IMR-90 (cell line): ENCODE measurements at places on chromosomes 16 and 17. TPM values are rescaled to one million over a fixed set of nuclear protein-coding genes. Genes with fewer than 3 reads are reported as not detected.

The CCL17 gene
- not detected in 2 replicates for total RNA-seq

The HSD17B2 gene
- total RNA-seq = 0.18 and 0.28 TPM in 2 replicates

The DBNDD1 gene
- 3.1 and 3.4 TPM in 2 replicates for total RNA-seq

The CPHXL2 gene
- total RNA-seq = not detected in 2 replicates

The KLHL11 gene
- 38.5 and 43.6 TPM in 2 replicates for total RNA-seq

The PLCD3 gene
- total RNA-seq = 5.3 and 5.6 TPM in 2 replicates

The DNASE1L2 gene
- total RNA-seq = 0.18 and 0.28 TPM in 2 replicates

GRCh38 chr17:34781071-34781470 lies 180.2 kb downstream of the CCT6B start:
- DNase-seq = no peak

DNA sequence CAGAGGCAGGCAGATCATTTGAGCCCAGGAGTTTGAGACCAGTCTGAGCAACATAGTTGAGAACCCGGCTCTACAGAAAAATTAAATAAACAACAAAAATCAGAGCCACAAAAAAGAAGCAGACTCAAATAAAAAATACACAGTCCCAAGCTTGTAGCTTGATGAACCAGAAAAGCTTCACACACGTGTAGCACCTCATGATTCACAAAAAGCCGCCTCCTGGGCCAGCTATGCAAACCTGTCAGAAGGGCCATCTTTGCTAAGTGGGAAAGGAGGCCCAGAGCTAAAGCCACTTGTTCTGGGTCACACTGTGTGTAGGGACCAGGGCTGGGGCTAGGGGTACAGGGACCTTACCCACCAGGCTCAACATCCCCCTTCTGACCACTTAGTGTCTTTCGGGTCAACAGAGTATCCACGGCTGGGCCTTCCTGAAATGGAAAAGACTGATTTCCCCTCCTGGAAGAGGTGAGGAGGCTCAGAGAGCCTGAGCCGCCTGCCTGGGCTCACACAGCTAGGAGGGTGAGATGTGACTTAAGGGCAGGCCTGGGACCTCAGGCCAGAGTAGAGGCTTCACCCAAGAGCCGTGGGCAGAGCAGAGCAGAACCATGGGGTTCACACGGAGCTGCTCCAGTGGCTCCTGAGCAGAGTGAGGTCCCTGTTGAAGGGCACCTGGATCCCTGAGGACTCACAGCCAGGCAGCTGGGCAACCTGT lies 269.6 kb downstream of the PARN start:
- no peak for DNase-seq

GRCh38 chr16:8899709-8900317 lies 17.7 kb downstream of the LITAFD start:
- DNase-seq = no peak

DNA sequence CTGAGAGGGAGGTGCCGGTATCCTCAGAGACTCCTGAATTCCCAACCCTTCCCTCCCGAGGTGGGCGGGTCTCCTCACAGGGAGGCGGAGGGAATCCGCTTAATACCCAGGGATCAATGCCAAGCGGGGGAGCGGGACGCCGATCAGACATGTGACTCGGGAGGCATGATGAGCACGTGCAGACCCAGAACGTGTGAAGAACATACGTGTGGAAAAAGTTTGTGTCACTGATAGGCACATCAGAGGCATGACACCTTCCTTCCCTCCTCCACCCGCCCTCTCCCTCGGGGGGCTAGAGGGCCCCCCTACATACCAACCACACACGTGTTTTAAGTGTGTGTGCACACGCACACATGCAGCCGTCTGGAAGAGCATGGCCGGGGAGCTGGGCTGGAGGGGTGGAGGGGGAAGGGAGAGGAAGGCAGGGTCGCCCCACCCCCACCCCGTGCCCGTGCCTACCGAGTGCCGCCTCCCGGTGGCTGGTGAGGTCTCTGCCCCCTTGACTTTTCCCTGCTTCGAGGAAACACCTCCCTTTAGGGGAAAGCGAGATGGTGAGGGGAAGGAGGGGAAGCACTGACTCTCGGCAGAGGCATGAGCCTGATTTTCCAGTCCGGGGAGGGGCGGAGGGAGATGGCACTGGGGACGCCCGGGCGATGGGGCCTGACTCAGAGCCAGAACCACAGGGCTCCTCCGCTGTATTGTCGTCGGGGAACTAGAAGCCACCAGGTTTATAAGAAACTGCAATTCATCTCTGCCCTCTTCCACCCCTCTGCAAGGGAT lies 12.1 kb upstream of the TBX21 start:
- no peak for DNase-seq

DNA sequence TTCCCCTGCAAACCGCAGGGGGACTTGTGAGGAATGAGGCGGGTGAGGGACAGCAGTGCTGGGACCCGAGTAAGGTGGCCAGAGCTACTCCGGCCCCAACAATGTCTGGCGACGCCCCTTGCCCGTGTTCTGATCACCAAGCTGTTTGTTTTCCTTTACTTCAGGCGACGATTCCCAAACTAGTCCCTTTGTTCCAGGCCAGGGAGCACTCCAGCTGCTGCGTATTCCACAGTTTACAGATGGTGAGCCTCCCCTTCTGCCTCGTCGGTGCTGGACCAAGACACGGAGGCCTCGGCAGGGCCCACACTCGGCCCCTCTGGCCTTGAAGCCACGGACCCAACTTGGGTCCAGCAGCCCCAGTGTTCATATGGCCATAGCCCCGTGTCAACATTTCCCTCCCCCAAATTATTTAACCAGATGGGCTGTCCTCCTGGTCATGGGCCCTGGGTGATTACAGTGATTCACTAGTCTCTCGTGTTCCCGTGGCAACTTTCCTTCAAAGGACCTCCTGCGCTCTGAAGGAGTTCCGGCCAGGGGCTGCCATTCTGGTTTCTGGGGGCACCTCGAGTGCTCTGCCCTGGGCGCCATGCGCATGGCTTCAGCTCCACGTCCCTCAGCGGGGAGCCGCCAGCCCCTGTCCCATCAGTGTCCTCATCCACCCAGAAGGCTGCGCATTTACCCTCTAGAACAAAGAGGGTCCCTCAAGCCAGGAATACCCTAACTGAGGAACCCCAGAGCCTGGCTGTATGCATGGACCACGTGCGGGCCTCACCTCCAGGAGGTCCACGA lies 24.8 kb upstream of the MTSS2 start:
- no peak for DNase-seq

- DNase-seq = no peak
These were observed 412.0 kb downstream of the SHISA9 start for GRCh38 chr16:13313351-13313750.

DNA sequence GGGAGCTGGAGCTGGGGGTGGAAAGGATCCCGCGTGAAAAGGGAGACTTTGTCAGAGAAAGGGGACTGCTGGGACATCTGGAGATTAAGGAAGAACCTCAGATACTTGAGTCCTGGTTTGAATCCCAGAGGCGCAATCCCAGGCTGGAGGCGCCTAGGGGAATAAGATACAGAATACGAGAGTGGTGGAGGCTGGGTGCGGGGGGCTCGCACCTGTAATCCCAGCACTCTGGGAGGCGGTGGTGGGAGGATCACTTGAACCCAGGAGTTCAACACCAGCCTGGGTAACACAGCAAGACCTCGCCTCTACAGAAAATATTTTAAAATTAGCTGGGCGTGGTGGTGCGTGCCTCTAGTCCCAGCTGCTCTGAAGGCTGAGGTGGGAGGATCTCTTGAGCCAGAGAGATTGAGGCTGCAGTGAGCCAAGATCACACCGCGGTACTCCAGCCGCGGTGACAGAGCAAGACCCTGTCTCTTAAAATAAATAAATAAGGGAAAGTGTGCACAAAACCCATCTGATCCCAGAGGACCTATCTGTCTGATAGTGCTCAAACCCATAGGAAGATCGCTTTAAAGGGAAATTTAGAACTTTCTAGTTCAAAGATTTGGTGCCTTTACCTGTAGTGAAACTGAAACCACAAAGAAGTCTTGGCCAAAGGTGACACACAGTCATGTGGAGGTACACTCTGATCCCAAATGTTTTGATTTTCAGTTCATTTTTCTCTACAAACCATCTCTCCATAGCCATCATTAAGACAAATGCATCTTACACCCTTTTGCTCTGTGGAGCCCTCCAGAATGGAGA lies 617 bp upstream of the SCRN2 start:
- no peak for DNase-seq

DNA sequence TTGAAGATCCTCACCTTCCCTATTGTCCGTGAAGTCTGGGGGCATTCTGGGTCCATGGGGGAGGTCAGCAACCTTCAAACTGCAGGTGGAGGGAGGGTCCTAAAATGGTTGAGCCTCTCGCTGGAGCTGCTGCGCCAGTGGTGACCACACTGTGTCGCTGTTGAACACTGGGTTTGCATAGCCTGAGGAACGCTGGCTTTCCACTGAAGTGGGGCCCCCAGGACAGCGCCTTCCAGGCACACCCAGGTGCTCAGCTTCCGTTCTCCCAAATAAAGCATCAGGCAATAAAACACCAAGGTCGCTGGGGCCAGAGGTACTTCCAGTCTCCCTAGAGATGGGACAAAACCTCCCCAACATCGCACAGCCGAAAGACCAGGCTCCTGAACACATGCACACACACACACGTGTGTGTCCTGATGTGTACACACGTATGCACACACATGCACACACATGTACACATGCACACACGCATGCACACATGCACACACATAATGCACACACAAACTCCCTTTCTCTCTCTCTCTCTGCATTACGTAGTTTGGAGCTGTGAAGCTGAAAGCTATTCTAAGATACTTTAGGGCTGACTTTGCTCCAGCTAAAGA lies 120.6 kb downstream of the IRF8 start:
- no peak for DNase-seq

- no peak for DNase-seq
These were observed 40.2 kb upstream of the PITPNM3 start for GRCh38 chr17:6596511-6596910.
